ENCODE measurements at places on chromosomes 5 and 9.

DNA sequence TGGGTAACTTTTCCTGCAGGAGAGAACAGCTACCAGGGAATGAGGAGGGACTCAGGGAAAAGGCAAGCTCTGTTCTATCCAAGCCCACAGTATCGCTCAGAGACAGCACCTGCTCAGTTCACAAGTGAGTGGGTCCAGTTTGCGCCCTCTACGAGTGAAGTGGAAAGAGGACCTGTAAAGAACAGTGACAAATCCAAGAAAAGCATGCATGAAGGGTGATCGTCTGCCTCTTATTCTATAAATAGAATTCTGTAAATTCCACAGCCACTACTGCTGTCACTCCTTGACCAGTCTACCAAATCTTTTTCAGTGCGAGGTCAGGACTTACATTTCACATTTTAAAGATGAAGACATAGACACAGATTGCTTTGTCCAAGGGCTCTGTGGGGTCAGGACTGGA is 117.5 kb downstream of the ENTREP1 start:
- no peak for DNase-seq

DNA sequence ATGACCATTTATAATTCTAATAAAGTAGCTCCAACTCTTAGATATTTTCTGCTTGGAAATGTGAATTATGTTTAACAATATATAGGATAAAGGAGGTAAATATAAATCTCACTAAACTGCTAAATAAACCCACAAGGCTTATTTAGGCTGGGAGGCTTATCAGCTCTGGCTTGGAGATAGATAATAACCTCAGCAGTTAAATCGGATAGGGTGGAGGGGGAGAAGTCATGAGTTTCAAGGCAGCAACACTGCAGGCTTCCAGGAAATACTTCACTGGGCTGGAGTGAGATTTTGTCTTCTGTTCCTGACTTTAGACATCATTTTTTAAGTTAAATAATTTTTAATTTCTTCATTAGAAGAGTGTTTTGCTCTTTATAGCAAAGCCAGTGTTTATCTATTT is 80.0 kb upstream of the ITGA2 start:
- no peak for DNase-seq

DNA sequence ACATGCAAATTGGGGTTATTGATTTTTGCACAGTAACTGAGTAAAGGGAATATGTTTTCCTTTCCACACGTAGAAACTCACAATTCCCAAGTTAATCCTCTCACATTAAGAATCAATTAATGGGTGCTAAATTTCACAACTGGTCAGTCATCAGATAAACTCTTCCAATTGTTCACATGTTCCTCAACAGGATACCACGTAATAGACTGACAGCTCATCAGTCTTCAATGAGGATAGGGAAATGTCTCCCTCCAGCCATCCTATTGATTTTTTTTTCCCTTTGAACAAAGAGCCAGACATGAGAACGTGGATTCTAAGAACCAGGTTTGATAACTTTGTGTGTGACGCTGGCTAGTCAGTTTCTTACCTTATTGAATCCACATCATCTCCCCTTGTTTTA is 768 bp upstream of the CER1 start:
- no peak for DNase-seq

DNA sequence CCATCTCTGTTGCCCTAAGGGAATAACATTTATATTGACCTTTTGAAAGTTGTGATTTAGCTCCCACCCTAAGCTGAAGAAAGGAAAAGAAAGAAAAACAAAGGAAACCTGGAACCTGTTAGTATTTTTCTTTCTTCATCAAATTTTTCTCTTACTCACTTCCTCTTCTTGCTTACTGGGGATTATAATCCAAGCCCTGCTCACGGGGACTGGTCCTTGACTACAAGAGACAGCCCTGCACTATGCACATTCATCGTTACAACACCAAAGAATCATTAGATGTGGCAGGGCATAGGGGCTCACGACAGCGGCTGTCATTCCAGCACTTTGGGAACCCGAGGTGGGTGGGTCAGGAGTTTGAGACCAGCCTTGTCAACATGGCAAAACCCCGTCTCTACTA is 37.8 kb upstream of the LPAR1 start:
- DNase-seq = no peak

DNA sequence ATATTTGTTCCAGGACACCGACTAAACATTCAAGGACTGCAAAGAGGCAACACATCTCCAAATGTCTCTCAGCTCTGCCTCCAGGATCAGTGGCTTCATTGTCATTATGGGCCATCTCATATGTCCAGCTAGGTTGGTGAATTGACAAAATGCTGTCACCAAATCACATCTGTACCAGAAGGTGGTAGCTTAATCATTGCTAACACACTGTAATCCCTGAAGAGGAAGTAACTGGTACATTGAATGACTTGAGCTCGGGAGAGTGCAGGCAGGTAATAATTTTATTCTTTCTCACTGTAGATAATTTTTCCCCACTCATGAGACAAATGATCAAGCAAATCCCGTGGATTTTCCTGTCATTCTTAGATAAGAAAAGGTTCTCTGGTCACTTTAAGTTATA is 169.8 kb downstream of the SEMA6A start:
- no peak for DNase-seq

- DNase-seq = no peak
These were observed 467 bp upstream of the PHF19 start for GRCh38 chr9:120877276-120878034.

GRCh38 chr9:32590898-32591297 is 17.9 kb upstream of the NDUFB6 start:
- DNase-seq = no peak

DNA sequence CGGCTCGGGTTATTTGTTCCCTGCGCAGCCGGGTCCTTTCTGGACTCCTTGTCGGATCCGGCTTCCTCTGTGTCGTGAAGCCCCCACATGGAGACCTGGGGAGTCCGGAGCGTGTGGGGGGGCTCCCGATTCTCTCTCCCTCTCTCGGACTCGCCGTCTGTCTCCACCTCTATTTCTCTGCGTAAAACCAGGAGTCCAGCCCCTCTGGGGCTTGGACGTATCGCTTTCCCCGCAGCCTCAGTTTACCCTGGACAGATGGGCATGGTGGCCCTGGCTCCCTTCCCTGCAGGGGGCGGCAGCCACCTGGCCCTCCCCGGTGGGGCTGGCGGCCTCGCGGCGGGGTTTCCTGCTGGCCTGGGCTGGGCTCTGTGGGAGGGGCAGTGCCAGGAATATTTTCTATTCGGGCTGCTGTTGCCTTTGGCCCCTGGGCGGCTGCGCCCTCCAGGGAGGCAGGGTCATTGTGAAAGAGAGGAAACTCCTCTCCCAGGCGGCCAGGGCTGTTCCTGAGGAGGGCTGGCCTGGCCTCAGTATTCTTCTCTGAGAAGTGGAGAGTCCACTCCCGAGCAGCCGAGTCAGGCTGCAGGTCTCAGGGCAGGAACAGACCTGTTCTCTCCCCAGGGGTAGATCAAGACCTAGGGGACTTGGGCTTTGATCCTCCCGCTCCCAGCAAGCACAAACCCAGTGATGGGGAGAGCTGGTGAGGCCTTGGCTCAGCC is 665 bp downstream of the ASS1 start:
- DNase-seq = no peak

GRCh38 chr5:178080618-178081410 is 32.5 kb upstream of the N4BP3 start:
- DNase-seq = no peak

GRCh38 chr5:95697781-95698681 is 15.2 kb upstream of the SPATA9 start:
- no peak for DNase-seq

- no peak for DNase-seq
These were observed 1.8 kb upstream of the LHX3 start for GRCh38 chr9:136206602-136207275.

GRCh38 chr9:134617246-134617645 is 24.4 kb upstream of the COL5A1 start:
- DNase-seq = no peak

GRCh38 chr5:25448190-25448621 is 803.4 kb upstream of the CDH10 start:
- DNase-seq = no peak

GRCh38 chr5:44833249-44833648 is 24.5 kb downstream of the MRPS30 start:
- DNase-seq = no peak

GRCh38 chr5:163447191-163447590 is 9.8 kb downstream of the CCNG1 start:
- DNase-seq = no peak

- no peak for DNase-seq
These were observed 13.4 kb upstream of the GRHPR start for GRCh38 chr9:37408933-37409710.

DNA sequence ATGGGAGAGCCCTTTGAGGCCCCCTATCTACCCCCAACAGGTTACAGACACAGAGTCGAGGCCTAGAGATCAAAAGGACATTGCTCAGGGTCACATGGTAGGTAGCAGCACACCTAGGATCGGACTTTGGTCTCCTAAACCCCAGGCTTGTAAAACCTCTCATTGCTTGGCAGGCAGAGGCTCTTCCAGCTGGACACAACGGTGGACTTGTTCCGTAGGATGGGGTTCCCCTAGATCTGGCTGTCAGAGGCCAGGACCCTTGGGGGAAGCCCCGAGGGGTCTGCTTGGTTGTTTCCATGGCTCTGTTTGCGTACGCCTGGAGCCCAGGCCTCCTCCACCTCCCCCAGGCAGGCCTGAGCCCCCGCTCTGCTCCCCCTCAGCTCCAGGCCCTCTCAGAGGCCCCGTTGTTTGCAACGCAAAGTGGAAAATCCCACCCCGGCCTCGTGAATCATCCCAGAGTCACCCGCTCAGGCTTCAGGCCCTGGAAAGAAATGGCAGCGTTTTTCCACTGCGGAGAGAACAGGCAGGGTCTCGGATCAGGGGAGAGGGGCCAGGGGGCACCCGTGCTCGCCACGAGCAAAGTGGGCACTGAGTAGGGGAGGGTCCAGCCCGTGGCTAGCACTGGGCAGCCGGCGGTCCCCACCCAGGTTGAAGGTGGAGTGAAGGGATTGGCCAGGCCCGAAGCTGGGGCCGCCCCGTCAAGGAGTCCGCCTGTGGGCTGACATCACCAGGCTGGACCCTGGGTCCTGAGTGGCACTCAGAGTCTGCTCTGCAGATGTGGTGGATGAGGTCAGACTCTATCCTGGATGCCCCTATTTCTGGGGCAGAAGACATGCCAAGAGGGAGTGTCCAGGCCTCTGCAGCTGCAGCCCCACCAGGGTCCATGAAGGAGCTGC is 19.8 kb downstream of the COL27A1 start:
- DNase-seq = no peak

GRCh38 chr5:94849821-94850736 is 231.6 kb downstream of the SLF1 start:
- peak; percentile 47 for DNase-seq

DNA sequence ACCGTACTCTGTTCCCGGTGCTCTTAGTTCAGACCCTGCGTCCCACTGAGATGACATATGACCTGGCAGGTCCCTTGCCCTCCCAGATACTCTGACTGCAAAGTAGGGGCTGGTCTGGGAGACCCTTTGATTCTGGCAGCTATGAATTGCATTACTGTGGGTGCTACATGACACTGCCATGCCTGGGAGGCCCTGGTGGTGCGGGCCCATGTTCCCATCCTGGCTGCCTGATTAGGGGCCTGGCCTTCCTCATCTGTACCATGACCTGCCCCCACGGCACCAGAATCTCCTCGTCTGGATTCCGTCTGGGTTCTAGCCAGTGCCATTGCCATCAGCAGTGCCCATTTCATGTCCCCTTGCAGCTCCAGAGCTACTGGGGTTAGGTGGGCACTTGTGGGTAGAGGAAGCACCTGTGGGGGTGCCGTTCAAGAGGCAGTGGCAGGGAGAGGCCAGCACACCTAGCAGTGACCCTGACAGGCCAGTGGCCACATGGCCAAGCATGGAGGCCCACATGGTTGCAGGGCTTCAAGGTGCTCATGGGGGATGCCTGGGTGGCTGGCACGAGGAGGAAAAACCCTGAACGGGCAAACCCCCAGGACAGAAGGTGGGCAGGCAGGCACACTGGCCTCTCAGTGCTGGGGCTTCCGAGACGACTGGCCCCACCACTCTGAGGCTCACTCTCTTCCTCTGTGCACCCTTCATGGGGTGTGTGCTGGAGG is 69.7 kb downstream of the PHF2 start:
- no peak for DNase-seq

DNA sequence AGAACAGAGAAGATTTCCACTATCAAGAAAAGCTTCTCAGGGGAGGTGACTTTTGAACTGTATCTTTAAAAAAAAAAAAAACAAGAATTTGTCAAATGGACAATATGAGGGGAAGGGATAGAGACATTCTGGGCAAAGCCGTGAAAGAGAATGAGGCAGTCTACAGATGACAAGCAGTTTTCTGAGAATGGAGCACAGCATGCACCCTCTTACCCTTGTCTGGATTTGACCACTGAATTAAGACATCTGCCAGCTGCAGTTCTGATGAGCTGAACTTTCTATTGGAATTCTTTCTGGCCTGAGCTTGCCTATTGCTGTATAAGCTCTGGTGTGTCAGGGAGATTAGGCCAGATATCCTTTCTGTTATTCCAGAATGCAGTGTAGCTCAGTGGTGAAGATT is 10.3 kb upstream of the RANBP3L start:
- no peak for DNase-seq

- no peak for DNase-seq
These were observed 422.3 kb upstream of the WWC1 start for GRCh38 chr5:167869125-167869524.

- DNase-seq = no peak
These were observed 286.8 kb downstream of the PBX3 start for GRCh38 chr9:126033956-126034355.

DNA sequence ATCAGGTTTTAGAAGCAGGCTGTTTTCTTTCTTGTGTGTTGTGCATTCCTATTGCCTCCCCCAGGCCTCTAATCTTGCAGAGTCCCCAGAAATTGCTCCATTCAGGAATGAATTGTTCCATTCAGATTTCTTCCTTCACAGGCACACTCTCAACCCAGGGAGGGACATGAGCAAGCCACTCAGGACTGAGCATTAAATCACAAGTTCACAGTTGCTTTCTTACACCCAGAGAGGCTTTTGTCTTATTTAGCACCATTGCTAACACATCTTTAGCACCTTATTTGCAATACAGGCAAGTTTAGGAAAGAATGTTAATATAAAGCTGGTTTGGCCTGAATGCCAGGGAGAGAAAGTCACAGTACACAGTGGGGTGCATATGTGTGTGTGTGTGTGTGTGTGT is 221.4 kb downstream of the RAB3C start:
- DNase-seq = no peak

DNA sequence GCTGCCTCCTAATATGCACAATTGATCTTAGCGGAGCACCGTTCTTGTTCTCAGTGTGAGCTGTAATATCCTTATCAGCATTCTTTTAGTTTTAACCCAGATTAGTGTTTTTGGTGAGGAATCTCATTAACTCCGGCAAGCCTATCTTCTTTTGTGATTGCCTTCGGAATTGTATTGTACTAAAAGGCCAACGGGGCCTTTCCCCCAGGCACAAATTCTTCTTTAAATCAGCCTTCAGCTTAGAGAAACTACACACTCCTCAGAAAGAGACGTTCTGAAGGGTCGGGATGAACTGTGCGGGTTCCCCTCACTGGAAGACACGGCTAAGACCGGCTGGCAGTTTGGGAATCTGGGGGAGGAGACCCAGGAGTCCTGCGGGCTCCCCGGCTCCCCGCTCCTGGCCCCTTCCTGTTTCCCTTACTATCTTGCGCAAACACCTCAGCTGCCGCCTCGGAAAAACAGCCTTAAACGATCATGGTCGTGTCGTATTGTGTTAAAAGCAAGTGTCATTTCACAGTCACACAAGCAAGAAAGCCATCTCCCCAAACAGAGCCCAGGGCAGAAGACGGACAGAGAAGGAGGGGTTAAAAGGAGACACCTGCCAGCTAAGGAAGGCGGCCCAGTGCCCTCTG is 353.1 kb upstream of the IRX2 start:
- DNase-seq = no peak

- no peak for DNase-seq
These were observed 62.3 kb downstream of the PRRT1B start for GRCh38 chr9:131607591-131607990.

- DNase-seq = no peak
These were observed 16.8 kb downstream of the NR6A1 start for GRCh38 chr9:124754289-124754688.

All from NCI-H2107 (cell line).